ENCODE measurements at places on chromosomes 5 and 9. TPM values are rescaled to one million over a fixed set of nuclear protein-coding genes. Genes with fewer than 3 reads are reported as not detected.

XPA gene
- polyA plus RNA-seq = 45.9 TPM

FUT7 gene
- 0.04 TPM for polyA plus RNA-seq

DND1 gene
- not detected for polyA plus RNA-seq

PCDHGA4 gene
- polyA plus RNA-seq = 2.3 TPM

PCDHA9 gene
- not detected for polyA plus RNA-seq

MAP1B gene
- polyA plus RNA-seq = 12.7 TPM

CDX1 gene
- 0.64 TPM for polyA plus RNA-seq

SAXO1 gene
- polyA plus RNA-seq = 0.22 TPM

DNA sequence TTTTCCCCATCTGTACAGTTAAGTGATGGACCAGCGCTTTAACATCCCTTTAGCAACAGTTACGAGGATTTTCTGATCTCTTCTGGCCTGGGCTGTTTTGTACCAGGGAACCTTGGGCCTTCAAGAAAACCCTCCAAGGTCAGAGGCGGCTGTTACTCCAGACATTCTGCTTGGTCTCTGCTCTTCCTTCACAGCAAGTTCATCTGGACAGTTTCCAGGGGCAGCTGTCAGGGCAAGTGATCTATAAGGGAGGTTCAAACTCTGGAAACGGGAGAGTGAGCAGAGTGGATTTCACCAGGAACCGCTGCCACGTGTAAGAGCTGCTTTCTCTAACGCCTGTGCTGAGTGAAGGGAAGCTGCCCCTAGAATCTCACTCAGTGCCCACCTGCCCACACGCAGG lies 36.7 kb downstream of the ZNF618 start:
- peak; percentile 14 for DNase-seq

GRCh38 chr9:38117651-38118050 lies 48.6 kb upstream of the SHB start:
- DNase-seq = no peak

- DNase-seq = no peak
Observed at GRCh38 chr5:143403334-143403592, 223 bp downstream of the NR3C1 start.

- no peak for DNase-seq
Observed at GRCh38 chr5:39599721-39600431, 175.1 kb upstream of the DAB2 start.

- no peak for DNase-seq
Observed at GRCh38 chr9:78505546-78505945, 208.6 kb downstream of the PSAT1 start.

- DNase-seq = no peak
Observed at GRCh38 chr5:76194340-76194739, 111.2 kb downstream of the SV2C start.

DNA sequence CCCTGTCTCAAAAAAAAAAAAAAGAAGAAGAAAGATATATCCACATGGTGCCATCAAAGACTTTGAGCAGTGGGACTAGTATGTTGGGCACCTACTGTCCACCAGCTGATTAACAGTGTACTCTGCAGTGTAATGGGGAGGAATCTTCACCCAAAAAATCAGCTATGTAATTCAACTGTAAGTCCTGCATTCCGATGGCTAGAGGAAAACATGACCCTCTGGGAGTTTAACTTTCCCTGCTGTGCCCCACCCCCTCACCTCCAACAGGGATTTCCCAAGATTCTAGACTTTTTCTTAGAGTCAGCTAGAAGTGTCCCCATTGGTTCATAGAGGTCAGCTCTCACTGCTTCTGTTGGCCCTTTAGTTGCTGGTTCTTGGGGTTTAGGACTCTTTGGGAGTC lies 221.2 kb upstream of the CLINT1 start:
- no peak for DNase-seq

DNA sequence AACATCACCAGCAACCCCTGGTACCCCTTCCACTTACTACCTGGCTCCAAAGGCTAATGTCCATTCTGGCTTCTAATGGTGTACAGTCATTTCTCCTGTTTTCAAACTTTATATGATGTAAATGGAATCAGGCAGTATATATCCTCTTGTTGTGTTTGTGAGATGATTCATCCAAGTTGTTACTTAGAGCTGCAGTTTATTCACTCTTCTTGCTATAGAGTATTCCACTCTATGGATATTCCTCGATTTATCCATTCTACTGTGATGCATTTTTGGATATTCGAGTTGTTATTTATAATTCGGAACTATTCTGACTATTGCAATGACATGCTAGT lies 32.4 kb downstream of the IRF1 start:
- no peak for DNase-seq

- no peak for DNase-seq
Observed at GRCh38 chr5:18091758-18092157, 457.5 kb downstream of the TAF11L14 start.

- no peak for DNase-seq
Observed at GRCh38 chr5:159113405-159113804, 13.7 kb upstream of the EBF1 start.

DNA sequence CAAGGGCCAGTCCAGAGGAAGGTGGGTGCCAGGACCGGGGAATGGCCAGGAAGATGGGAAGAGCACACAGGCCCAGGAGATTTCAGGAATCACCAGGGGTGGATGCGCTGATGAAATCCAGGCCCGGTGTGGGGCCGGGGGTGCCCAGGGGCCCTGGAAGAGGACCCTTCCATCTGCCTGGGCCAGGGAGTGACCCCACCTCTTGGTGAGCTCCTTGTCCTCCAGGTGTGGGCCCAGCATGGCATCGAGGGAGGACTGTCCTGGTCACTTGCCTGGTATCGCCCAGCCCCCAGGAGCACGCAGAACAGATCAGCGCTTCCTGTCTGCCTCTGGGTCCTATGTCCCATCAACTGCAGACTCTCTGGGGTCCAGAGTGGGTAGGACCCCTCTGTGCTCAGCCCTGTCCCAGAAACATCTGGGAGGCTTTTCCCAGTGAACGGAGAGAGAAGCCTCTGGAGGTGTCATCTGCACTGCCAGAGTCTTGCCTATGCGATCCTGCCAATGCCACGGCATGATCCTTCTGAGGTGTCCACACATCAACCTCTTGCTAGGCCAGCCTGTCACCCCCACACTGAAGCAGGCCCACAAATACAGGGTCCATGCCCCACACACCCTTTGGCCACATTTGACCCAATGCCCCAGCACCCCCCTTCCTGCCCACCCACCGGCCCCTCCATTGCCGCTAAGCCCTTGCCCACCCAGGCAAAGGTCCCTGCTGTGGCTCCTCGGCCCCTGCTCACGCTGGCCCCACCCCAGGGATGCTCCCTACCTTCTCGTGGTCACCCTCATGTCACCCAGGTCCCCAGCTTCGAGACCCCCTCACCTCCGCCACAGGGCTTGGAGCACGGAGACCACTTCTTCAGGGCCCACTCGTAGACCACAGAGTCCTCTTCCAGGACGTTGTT lies 67.2 kb downstream of the ZNF354C start:
- no peak for DNase-seq

GRCh38 chr9:264231-264630 lies 49.6 kb downstream of the DOCK8 start:
- DNase-seq = no peak

Measured in right renal pelvis (tissue), 4 donors.